ENCODE measurements at places on chromosomes 6 and 20.

DNA sequence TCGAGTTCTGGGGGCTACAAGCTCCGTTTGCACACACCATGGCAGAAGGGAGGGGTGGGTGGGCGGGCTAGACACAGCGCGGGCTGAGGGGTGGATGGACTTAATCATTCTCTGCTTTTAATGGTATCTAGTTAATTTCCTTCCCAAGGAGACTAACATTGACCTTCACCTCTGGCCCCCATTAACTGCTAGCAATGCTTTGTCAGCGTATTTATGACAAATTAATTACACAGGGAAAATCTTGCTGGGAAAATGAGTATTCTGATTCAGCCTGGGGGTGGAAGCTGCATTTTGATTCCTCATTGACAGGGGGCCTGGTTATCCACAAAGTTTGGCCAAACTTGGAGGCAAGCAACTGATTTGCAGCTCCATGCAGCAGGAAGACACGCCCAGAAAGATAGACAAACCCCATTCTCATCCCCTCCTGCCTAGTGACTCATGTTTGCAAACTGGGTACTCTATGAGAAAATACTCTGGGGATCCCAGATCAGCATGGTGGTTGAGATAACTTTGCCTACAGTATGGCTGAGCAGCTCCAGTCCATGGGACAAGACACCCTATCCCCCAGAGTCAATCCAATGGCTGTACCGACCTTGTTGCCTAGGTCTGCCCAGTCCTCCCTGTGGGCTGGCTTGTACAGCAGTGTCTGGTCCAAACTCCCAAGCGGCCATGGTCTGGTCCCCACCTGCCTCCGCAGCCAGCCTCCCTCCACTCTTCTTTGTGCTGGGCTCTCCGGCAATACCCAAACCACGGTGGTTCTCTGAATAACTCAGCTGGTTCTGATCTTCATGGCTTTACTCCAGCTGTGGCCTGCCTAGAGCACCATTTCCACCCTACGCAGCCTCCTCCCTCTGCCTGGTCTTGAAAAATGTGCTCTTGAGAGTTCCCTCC, 19.7 kb downstream of the ZBP1 start:
- DNase-seq: no peak

- no peak for DNase-seq
These were observed 16.6 kb upstream of the LYRM2 start for GRCh38 chr6:89655122-89655521.

GRCh38 chr6:15894973-15895725, 232.3 kb upstream of the DTNBP1 start:
- DNase-seq: no peak

- DNase-seq: no peak
These were observed 277.2 kb upstream of the NT5E start for GRCh38 chr6:85172705-85173104.

- no peak for DNase-seq
These were observed 320 bp downstream of the RIMS4 start for GRCh38 chr20:44810061-44810390.
